Activated CD8-positive, alpha-beta memory T cell treated with anti-CD3 and anti-CD28 coated beads for 1 hour (primary cell): ENCODE measurements at places on chromosomes 5 and 9.

- no peak for DNase-seq
These were observed 75.6 kb downstream of the VCAN start for GRCh38 chr5:83547161-83547560.

DNA sequence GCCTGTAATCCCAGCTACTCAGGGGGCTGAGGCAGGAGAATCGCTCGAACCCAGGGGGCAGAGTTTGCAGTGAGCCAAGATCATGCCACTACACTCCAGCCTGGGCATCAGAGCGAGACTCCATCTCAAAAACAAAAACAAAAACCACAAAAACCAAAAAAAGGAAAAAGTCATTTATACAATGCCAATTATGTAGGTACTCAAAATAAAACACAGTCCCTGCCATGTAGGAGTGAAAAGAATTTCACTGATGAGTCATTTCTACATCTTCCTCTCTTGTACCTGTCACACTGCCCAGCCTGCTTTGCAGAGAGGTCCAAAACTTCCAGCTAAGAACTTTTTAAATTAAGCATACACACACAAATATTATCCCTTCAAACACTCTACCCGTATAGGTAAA is 215.8 kb downstream of the EPB41L4A start:
- DNase-seq: no peak

GRCh38 chr5:43798740-43799139 is 195.8 kb downstream of the NNT start:
- no peak for DNase-seq

DNA sequence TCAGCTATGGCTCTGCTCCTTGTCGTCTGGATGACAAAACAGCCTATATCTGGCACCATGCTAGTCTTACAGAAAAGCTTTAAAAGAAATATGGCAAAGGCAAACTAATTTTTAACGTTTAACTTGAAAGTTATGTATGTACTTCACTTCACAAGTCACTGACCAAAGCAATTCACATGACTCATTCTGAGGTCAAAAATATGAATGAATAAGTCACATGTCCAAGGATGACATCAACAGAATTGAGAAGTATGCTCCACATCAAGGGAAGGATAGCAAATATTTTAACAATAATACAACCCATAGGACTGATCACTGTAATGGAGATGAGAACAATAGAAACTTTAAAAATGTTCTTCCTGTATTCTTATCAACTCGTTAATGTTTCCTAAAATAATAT is 1072.6 kb upstream of the NUDT12 start:
- DNase-seq: no peak

GRCh38 chr5:41071975-41072374 is 833 bp upstream of the MROH2B start:
- no peak for DNase-seq

- DNase-seq: no peak
These were observed 75.8 kb downstream of the AOPEP start for GRCh38 chr9:94802251-94802650.

DNA sequence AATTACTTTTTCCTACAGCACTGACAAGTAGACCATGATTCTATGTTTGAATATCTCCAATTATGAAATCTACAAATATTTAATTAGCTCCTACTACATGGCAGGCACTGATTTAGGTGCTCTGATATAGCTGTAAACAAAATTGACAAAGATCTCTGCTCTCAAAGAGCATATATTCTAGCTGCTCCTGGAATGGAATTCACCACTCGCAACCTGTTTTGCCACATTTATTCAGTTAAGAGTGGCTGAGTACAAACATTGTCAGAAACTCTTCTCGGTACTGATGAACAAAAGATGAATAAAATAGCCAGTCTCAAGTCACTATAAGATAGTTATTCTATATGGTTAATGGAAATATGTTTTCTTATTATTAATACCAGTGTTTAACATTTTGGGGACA is 114.2 kb upstream of the PDE4D start:
- DNase-seq: no peak

DNA sequence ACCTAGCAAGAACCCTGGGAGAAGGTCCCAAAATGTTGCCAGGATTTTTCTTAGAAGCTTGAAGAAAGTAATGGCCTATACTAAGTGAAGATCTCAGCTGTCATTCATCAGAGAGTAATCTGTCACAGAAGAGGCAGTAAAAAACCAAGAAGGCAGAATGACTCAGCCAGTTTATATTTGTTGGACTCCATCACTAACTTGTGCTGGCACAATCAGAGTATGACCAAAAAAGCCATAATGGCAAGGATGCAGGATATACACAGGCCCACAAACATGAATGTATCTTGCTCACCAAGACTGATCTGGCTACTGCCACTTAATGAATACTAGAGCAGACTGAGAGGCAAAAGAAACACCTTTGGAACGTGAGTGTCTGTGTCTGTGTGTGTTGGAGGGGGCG is 104.0 kb upstream of the POU5F2 start:
- no peak for DNase-seq

DNA sequence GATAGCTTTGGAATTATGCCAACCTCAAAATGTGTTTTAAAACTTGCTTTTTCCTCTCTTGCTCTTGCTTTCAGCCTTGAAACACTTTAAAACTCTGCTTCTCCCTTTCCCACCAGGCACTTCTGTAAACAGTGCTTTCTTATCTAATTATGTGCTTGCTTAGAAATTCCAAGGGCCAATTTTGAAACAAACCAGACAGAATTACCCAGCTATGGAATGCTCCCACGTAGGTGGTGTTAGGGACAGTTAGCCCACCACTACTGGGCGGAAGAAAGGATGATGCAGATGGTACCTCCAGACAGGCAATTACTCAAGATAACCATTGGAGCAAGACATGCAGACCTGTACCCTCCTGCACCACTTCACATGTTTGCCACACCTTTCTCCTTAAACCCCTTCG is 523.0 kb upstream of the PTPRD start:
- no peak for DNase-seq

GRCh38 chr9:114258866-114259797 is 63.8 kb upstream of the ORM1 start:
- no peak for DNase-seq

DNA sequence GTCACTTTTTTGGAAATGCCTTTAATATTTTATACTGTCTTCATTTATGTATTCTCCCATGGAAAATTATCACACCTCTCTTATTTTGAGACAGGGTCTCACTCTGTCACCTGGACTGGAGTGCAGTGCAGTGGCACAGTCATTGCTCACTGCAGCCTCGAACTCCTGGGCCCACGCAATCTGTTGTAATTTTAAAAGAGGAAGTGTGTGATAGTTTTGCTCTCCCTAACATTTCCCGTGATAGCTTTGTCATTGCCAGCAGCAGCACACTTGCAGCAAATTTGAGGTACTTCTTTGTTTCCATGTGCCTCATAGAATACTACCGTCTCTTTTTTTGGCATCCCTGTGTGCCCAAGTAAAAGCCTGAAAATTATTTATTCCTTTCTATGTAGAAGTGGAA is 103.5 kb downstream of the RNF180 start:
- DNase-seq: no peak

- no peak for DNase-seq
These were observed 126.4 kb downstream of the GAPVD1 start for GRCh38 chr9:125387861-125388524.

DNA sequence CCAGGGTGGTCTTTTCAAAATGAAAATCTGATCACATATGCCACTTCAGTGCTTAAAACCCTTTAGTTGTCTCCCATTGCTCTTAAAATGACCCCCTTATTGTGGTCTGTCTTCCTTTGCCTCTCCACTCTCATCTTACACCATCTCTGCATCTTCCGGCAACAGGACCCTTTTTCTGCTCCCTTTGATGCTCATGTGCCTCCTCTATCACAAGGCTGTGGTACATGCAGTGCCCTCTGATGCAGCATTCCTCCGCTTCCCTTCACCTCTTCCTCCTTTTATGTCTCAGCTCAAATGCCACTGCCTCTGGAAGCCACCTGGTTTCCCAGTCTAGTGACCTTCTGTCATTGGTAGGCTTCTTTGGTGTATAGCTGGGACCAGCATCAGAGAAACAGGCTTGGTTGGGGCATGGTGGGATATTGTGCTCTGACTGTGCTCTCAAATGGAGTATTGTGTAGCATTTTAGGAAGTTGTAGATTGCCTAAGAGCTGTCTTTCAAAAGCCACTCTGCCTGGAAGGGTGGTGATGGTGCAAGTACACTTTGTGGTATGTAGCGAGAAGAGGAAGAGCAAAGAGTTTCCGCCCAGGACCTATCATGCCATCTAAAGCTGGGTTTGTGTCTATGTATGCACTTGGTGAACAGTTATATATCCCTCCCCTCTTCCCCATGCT is 28.1 kb downstream of the ARHGAP26 start:
- no peak for DNase-seq

GRCh38 chr9:79660615-79661014 is 88.8 kb downstream of the TLE4 start:
- DNase-seq: no peak

GRCh38 chr9:71758785-71759184 is 9.5 kb downstream of the CEMIP2 start:
- DNase-seq: no peak

DNA sequence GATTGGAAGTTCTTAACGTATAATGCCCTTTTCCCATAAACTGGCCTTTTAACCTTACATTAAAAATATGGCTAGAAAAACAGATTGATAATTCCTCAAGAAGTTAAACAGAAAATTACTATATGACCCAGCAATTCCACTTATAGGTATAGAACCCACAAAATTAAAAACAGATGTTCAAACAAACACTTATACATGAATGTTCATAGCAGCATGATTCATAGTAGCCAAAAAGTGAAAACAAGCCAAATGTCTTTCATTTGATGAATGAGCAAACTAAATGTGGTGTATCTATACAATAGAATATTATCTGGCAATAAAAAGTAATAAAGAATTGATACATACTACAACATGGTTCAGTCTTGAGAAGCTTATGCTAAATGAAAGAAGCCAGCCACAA is 35.5 kb downstream of the POU5F2 start:
- DNase-seq: no peak

DNA sequence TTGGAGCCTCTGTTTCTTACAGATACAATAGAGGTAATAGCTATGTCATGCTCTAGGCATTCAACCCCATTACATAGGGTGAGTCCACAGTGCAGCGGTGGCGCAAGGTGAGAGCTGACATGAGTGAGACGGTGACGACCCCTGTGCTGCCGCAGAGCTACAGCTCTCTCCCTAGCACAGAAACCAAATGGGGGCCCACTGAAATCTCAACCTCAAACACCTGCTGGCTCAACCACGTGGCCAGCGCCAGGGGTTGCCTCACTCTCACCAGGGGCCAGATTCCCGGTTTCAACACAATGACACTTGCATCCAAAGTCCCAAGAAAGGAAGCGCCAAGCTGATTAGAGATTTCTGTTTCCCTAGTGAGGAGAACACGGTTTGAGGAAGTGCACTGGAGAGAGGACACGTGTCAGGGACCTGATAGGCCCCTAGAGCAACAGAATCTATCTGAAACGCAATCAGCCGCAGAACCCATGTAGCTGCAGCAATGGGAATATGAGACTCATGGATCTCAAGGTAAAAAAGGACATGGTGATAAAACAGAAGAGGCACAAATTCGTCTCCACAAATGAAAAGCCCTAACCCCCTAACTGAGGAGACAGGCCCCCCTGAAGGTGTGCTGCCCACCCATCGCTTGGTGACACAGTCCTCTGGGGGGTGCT is 114.3 kb downstream of the CRB2 start:
- no peak for DNase-seq

DNA sequence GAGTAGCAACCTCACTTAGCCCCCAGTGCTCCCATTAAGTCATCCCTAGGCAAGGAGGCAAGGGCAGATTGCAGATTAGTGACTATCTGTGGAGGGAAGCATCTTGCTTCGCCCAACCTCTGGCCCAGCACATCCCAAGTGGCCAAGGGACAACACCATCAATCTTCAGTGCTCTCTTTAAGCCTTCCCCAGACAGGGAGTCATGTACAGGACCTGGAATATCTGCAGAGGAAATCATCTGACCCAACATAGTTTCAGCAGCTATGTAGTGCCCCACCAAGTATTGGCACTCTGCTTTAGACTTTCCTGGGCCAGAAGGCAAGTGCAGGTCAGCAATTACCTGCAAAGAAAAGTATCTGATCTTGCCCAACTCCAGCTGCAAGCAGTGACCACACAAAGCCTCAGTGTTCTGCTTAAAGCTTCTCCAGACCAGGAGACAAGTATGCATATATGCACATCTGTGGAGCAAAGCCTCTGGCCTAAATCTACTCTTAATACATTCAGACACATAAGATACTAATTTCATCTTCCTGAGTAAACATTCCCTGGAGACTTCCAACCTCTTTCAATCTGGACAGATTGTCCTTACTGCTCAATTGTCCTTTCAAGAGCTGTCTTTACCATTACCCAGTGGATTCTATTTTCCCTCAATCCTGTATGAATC is 224.8 kb upstream of the VLDLR start:
- DNase-seq: no peak

DNA sequence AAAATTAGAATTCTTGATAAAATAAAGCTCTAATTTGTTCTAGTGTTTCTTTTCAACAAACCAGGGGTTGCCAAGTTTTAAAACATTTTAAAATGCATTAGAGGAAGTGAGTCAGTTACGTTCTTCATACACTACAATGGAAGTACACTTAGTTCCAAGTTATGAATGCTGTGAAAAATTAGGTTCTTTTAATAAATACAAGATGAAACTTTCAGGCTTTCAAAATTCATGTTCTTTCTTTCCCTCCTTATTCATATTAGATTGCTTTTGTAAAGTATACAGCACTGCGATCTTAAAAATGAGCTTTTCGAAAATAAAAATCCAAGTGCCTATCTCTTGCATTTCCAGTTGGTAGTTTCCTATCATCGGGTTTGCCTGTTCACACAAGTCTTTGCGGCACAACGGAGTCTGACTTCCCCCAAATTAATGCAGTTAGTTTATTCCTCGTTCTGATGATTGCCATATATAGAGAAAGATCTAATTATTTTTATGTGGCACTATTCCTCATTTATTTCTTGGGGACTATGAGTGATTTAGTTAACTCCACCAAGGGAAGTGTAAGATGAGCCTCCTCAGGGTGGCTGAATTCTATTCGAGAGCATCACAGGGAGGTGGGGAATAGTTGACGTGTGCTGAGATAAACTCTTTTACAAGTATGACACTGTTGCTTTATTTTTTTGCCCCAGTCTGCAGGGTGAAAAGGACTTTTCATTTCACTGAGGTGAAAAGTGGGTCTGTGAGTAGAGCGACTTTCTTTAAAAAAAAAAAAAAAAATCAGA is 238.2 kb downstream of the CD180 start:
- DNase-seq: no peak

GRCh38 chr9:71604197-71605063 is 163.9 kb downstream of the CEMIP2 start:
- peak; percentile 68 for DNase-seq

- no peak for DNase-seq
These were observed 6.4 kb upstream of the NR3C1 start for GRCh38 chr5:143409926-143410325.

DNA sequence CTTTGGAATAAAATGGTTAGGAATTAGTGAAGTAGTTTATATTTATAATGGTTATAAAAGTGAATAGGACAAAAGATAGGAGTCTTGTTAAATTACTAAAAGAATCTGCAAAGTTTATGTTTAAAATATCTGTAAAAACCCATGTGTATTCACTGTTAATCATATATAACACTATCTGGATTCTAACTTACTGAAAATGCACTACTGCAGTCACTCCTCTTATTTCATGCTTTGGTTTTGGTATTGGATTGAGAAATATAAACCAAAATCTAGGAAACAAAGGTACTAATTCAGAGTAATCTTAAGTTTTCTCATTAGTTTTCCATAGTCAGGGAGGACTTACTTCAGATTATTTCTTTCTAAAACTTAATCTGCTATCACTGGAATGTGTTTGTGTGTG is 49.5 kb downstream of the ST8SIA4 start:
- DNase-seq: no peak
